ENCODE measurements at places on chromosomes 3 and 15. TPM values are rescaled to one million over a fixed set of nuclear protein-coding genes. Genes with fewer than 3 reads are reported as not detected.

RBSN gene
- 7.9 TPM for polyA plus RNA-seq

TM6SF1 gene
- polyA plus RNA-seq = 1.3 TPM

CHCHD4 gene
- polyA plus RNA-seq = 7.4 TPM

LCTL gene
- polyA plus RNA-seq = 10.5 TPM

ISLR2 gene
- polyA plus RNA-seq = not detected

PAQR9 gene
- polyA plus RNA-seq = 0.04 TPM

LEKR1 gene
- polyA plus RNA-seq = 0.19 TPM

HTR3E gene
- polyA plus RNA-seq = not detected

PLA2G4E gene
- polyA plus RNA-seq = not detected

SCAPER gene
- 1.9 TPM for polyA plus RNA-seq

GPR62 gene
- not detected for polyA plus RNA-seq

UROC1 gene
- polyA plus RNA-seq = not detected

- peak; percentile 52 for DNase-seq
Measured at GRCh38 chr3:31010491-31010890, 116.0 kb upstream of the GADL1 start.

DNA sequence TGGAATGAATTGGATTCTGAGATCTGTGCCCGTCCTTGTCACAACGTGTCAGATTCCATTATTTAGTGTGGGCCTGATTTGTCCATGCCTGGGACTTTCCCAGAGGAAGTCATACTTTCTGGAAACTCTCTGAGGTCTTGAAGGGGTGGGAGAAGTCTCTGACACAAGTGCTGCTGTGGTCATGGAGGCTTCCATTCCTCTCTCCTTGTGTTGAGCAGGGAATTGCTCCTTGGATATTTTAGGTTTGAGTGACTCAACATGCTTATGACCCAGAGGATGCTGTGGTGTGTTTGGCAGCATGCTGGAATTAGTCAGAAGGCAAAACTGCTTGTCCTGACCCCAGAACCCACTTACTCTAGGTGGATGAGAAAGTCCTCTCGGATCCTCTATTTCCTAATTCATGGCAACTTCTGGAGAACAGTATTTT is 132.1 kb downstream of the LPP start:
- DNase-seq = peak; percentile 100

GRCh38 chr15:71392861-71393283 is 277.6 kb downstream of the THSD4 start:
- DNase-seq = no peak

DNA sequence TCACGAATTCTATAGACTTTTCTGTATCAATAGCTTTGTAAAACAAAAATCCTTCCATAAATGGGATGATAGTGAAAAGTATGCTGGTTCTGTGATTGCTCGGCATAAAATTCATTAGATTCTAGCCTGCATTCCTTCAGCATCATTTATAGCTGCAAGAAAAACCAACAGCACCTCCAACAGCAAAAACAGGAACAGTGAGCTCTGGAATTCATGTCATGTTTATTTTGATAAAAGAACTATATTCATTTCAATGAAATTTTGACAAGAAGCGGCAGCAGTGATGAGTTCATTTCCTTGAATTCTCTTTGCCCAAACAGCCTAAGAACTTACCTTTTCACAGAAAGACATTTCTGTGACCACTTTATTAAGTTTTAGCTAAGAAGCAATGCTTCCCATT is 515.2 kb upstream of the CCDC54 start:
- peak; percentile 70 for DNase-seq

DNA sequence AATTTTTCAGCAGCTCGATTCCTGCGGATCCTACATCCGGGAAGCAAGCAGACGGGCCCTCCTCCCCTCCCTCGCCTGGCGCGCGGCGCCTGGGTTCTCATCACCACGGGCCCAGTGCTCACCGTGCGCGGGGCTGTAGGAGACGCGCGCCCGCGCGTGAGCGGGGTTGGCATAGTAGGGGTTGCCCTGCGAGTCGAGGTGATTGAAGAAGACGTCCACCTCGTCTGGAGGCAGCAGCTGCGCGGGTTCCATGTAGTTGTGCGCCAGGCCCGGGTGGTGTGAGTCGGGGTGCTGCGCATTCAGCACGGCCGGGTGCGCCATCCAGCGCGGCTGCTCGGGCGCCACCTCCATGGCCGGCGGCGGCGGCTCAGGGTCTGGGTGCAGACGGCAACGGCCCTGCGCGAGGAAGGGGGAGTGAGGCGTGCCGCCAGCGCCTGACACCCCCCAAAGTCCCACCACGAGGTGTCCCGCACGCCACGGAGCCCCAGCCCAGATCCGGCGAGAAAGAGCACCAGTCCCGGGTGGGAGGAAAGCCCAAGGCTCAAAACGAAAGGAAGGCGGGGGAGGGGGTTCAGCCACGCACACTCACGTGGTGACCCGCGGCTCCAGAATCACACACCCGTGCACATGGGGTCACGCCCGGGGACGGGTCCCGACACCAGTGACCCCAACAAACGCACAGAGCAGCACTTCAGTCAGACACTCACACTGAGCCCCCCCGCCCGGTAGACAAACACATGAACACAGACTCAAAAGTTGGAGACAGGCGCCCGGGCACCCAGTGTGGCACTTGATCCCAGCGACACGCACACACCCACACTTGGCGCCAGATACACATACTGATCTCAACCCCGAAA is 6.1 kb downstream of the GATA2 start:
- peak; percentile 41 for DNase-seq

DNA sequence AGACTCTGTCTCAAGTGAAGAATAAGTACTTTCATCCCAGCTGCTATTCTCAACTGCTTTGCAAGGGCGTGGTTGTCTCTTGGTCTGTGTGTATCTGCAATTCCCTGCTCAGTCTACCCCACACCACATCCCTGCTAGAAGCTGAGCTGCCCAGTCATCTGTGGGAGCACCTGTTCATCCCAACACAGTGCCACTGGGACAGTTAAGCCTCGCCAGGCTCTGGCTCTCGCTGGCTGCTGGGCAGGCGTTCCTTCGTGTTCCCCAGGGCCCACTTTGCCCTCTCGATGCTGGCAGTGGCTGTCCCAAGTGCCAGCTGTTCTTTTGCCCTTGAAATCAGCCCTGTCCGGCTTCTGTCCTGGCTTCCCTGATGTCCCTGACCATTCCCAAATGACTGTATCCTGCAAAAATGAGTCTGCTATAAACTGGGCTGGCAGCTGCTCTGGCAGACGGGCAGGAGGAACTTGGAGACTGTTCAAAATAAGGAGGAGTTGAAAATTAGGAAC is 91.6 kb upstream of the KLHL25 start:
- DNase-seq = no peak

DNA sequence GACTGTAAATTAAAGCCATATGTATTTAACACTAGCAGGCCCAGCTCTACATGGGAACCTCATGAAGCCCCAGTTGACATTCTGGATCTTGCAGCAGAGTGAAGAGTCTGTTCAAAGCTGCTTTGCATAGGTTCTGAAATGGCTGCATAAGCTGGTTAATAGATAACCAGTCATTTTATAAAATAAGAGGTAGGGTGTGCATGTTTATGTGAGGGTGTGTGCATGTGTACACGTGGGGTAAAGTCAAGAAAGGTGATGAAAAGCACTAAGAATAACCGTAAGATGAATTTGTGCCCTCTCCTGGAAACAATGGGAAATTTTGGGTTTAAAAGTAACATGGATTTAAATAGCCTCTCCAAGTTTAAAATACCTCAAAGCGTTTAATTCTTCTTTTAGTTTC is 33.0 kb downstream of the PAQR9 start:
- no peak for DNase-seq

DNA sequence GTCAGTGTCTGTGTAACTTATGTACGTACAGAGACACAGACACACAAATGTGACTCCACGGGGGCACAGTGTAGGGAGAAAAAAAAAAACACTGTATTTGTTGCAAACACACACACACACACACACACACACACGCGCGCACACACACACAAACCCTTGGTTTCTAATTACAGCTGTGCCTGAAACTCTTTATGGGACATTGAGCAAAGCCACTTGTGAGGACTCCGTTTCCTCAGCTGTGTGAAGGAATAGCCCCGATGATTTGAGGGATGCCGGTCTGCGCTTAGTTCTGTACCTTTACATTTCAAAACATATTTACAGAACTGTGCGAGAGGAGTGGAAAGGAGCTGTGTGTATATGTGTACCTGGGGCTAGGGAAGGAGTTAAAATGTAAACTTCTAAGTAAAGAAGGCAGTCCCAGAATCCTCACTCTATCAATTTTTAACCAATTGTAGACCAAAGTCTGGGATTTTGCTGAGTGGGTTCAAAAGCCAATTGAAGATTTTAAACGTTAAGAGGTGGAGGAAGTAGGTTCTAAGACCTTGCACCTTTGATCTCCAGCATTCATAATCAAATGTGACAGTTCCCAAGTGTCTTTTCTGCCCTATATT is 5.3 kb upstream of the BCL6 start:
- peak; percentile 20 for DNase-seq

- DNase-seq = no peak
Measured at GRCh38 chr15:70628549-70628896, 134.8 kb downstream of the UACA start.

GRCh38 chr3:72050771-72051170 is 265.8 kb upstream of the PROK2 start:
- DNase-seq = no peak

DNA sequence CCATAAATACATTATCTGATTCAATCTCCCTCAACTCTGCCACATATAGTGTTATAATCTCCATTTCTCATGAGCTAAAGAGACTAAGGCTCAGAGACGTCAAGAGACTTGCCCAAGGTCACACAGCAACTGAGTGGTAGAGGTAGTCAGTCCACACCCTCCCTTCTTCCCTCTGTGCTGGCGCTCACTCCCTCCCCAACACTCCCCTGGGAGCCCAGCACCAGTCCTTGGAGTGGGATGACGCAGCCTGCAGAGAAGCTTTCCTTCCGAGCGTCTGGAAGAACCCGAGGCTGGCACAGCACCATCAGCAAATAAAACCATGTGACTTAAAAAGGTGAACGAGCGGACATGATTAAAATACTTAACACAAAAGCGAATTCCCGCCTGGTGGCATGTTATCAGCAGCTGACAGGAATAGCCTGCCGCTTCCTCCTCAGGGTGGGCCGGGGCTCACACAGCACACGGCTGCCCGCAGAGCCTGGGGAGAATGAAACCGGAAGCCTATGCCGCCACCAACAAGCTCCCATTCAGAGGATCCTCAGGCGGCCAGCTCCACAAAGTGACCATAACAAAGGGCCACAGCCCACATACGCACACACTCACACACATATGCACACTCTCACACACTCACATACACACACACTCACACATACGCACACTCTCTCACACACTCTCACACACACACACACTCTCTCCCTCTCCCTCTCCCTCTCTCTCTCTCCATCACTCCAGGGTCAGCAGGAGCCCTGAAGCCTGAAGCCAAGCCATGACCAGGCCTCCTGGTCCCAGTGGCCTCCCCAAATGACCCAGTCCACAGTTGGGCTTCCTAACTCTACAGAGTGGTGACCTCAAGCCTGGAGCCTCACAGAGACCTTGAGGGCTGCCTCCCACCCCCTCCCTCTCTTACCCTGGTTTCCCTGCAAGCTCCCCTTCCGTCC is 120.5 kb downstream of the XXYLT1 start:
- DNase-seq = peak; percentile 81

GRCh38 chr3:42638339-42638842 is 15.1 kb upstream of the ZBTB47 start:
- no peak for DNase-seq

GRCh38 chr3:184523825-184524615 is 37.6 kb upstream of the EPHB3 start:
- peak; percentile 67 for DNase-seq

- no peak for DNase-seq
Measured at GRCh38 chr3:187999821-188000220, 154.1 kb upstream of the LPP start.

- DNase-seq = no peak
Measured at GRCh38 chr15:65396283-65396964, 18.6 kb upstream of the IGDCC3 start.

DNA sequence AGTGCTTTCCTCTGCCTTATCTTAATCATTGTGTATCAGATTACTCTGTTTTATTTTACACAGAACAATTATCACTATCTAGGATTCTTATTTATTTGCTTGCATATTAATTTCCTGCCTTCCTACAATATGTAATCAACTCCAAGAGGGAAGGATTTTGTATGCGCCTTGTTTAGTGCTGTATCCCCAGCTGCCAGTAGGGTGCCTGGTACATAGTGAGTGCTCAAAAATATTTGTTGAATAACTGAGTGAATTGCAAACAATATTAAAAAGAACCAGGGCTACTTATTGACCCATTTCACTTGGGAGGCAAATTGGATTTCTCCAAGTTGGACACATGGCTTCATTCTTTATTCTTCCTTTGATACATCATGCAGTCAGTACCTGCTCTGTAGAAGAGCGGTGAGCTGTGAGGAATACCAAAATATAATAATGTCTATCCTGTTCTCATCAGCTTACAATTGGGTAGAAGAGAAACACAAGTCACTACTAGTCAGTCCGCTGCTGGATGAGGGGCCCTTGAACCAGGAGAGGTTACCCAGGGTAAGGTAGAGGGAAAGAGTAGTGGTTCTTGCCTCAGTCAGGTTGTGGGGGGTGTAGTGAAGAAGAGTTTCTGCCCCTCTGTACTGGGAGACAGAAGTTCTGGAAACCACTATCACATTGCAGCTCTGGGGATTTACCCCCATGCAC is 233.9 kb upstream of the ZBTB20 start:
- no peak for DNase-seq

DNA sequence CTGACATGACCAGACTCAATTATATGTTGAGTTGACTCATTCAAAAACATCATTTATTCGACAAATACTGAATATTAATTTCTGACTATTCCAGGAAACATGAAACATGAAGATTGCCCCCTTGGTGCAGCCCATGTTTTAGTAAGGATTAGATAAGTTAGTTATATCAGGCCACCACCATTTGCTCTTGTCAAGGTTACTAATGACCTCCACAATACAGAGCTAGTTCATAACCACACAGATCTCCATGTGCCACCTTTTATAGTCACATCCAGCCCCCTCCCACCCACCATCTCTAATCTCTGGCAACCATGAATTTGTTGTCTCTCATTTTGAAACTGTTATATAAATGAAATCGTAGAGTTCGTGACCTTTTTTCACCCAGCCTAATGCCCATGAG is 15.7 kb downstream of the KLHL18 start:
- no peak for DNase-seq

GRCh38 chr3:187112934-187113793 is 26.1 kb downstream of the RPL39L start:
- DNase-seq = peak; percentile 48

DNA sequence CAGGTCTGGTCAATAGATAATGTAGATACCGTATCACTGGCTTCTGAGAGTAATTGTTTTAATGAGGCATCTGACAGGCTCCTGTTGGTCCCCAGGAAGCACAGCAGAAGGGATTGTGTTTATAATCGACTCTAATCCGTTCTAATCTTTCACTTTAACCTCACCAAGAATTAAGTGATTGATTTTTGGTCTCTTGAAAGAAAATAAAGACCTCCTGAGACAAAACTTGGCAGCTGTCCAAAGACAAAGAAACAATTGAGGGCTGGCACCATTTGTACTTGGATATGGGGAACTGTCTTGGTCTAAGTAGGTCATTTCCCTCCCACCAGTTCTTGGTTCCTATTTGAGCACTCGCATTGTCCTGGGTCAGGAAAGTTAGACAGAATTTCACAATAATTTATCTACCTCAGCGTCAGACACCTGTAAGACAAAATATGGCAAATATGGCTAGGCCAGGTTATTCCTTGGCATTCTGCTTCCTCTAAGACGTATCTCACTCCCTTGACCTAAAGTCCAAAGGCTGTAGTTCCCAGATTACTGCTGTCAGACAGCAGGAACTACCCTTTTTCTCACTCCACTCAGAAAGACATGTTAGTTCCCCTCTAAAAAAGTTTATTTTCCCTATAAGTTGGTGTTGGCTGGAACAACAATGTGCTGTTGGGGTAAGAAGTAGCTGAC is 22.7 kb upstream of the CD96 start:
- no peak for DNase-seq

All from IMR-90 (cell line).